Stimulated activated CD4-positive, alpha-beta T cell treated with anti-CD3 and anti-CD28 coated beads, TNF-alpha, amount 100 ng/mL, for 1 hour (primary cell): ENCODE measurements at places on chromosomes 3 and 15.

DNA sequence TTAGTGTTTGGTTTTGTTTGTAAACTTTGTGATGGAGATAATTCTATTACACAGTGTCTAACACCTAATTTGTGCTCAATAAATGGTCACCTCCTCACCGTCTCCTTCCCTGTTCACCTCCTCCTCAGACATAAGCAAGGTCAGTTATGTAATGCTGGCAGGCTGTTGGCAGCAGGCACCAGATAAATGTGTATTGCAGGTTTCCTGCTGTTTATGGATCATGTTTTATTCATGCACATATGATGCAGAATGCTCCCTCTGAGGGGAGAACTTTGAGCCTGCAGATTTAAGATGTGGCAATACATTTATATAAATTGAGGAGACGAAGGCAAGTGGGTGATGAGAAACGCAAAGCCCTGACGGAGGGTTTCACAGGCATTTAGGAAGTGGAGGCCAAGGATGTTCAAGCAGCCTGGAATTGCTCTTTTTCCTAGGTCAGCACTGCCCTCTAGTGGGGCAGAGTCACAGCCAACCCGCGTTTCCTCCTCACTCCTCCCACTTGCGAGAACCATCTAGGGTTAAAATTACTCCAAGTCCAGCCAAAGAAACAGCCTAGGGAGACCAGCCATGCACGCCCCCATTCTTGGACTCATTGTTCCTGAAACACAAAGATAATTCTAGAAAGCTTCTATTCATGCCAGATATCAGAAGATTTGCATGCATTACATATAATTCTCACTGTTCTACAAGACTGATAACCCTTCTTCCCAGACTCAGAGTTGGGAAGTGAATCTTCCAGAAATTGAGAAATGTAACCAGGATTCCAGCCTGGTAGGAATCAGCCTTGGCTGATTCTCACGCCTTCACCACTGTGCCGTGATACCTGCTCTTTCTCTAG, 228.7 kb downstream of the SLCO3A1 start:
- DNase-seq, result peak; percentile 35

DNA sequence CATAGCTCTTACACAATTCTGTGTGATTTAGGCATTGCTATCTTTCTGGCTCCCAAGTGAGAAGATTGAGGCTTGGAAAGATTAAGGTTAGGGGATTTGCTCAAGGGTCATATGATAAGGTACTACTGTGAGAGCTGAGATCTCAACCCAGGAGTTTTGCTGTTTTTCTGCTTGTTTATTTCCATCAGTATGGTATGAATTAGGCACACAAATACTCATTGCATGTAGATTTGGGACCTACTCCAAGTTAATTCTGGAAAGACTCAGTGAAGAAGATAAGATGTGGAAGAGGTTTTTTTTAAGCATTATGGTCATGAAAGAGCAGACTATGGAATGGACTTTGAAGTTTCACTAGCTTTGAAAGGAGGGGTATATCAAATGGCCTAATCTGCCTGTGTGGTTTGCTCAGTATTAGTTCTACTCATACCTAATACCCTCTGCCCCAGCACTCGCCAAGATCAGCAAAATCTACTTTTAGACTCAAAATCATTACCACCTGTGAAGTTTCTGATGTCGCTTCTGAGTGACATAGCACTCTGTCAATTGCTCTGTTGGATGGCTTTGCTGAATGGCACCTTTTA, 12.5 kb downstream of the MBNL1 start:
- DNase-seq, result no peak

DNA sequence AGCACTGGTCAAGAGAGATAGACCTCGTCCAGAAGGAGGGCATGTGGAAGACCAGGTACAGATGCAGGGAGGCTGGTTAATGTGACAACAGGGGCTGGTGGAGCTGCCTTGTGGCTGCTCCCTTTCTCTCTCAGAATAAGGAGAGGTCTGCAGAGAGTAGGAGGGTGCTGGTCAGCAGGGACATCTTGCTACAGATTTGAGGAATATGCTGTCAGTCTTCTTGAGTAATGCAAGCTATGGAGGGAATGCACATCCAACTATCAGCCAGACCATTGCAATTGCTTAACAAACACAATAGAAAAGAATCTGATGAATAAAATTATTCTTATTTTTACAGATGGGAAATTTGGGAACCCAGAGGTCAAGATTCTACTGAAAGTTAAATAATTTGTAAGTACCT, 20.3 kb upstream of the SIAH2 start:
- DNase-seq, result no peak

- DNase-seq, result no peak
Measured at GRCh38 chr3:146449076-146449475, 20.3 kb downstream of the PLSCR2 start.

GRCh38 chr3:58333206-58334012, 717 bp downstream of the PXK start:
- DNase-seq, result no peak

- no peak for DNase-seq
Measured at GRCh38 chr15:85318048-85318731, 62.2 kb upstream of the AKAP13 start.

DNA sequence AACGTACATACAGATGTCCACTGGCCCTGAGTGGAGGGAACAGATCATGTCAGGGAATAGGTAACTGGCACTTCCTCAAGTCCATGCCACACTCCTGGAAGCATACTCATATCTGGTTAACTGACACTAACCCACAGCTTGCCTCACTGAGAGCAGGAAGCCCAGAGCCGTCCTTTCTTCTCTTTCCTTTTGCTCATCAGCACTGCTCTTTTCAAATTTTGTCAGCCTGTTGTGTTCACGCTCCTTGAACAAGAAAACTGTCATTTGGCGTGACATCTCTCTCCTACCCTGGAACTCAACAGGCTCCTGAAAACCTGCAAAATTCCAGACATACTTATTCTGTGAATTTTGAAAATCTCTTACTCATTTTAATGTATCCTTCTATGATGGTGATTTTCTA, 360.2 kb downstream of the MAGI1 start:
- no peak for DNase-seq

DNA sequence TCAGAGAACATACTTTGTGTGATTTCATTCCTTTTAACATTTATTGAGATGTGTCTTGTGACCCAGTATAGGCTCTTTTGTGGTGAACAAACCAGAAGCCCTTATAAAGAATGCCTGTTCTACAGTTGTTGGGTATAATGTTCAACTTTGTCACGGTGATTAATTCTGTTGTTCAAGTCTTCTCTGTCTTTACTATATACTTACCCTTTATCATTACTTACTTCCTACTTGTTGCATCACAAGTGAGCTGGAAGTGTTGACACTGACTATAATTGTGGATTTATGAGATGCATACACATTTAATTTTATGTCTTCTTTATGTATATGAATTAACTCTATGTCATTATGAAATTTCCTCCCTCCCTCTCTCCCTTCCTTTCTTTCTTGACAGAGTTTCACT, 59.7 kb upstream of the TBL1XR1 start:
- no peak for DNase-seq

DNA sequence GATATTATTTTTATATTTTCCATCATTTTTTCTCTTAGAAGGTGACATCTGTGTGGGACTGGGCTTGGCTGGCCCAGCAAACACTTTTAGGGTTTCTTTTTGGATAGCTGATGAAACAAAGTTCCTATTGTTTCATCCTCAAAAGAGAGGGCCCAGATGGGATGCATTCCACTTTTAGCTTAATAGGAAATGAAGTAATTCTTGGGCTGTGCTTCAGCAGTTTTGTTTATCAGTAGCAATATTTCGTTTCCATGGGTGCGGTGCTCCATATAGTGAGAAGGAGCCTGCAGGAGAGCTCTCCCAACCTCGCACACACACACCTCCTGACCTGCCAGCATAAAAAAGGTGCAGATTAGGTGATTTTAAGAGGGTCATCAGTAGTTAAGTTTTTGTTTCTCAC, 147.5 kb downstream of the AKAP13 start:
- no peak for DNase-seq

GRCh38 chr15:95410757-95411156, 919.7 kb upstream of the NR2F2 start:
- no peak for DNase-seq

- no peak for DNase-seq
Measured at GRCh38 chr3:175397372-175397771, 538.2 kb downstream of the NAALADL2 start.

- no peak for DNase-seq
Measured at GRCh38 chr15:100890850-100891249, 11.2 kb downstream of the ALDH1A3 start.

DNA sequence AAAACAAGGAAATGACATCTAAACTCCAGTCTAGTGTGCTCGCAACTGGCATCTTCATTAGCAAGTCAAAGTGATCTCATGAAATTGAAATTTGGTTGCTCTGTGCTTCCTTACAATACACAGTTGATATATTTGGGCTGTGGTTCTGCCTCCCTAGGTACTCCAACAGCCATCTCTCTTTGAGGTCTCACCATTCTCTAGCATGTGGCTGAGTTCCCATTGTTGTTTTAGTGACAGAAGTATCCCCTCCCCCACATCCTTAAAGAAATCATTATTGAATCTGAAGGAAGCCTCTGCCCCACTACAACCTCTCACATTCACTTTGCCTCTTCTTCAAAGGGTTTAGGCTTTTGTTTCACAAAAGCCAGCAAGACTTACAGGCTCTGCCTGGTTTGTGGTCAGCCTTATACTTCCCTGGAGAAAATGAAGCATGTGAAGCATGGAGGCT, 516.5 kb downstream of the NLGN1 start:
- DNase-seq, result no peak

GRCh38 chr15:38171973-38172372, 80.7 kb upstream of the SPRED1 start:
- no peak for DNase-seq

DNA sequence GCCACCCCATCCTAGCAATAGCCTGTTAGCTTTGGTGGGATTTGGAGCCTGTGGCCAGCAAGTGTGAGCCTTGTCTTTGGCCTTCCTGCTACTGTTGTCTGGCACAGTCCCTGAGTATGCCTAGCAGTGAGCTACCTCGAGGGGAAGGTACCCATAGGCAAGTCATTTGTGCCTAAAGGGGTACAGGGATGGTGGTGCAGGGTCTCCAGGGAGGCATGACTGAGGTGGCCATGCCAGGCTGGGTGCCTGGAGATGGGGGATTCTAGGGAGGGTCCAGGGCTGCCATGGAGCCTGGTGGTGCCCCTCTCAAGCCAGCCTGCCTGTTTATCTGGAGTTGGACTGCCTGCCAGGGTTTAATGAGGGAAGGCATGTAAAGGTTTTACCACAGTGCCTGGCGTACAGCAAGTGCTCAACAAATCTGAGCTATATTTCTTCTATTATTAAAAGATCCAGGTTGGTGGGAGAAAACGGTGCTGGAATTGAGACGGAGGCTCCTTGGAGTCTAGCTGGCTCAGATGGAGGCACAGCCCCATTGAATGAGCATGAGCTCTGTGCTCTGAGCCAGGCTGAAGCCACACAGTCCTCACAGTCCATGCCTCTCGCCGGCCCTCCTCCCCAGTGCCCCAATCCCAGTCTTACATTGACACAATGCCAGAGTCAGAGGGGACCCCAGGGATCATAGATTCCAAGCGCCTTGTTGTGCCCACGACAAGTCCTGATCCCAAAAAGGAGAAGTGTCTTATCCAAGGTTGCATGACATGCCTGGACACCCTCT, 76.2 kb downstream of the CORO2B start:
- no peak for DNase-seq

DNA sequence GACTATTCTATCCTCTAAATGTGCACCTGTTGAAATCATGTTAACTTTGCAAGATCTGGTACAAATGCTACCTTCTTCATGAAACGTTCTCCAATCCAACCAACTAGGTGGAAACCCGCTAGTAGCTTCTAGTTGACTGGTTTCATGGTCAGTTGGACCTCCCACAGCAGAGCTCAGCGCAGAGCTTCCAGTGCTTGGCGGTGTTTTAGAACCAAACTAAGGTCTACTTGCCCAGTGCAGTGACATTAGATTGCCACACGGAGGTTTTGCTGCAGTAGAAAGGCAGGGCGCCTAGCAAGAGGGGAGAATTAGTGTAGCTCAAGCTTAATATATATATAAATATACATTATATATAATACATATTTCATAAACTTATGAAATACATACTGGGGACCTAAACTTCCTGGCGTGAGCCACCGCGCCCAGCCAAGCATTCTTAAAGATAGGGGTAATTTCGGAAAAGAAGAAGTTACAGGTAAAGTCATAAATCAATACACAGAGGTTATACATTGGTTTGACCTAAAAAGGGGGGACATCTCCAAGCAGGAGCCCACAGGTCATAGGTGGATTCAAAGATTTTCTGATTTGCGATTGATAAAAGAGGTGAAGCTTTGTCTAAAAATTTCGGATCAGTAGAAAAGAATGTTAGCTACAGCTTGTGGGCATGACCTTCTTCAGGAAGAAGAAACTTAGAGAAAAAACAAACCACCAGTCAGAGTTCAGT, 2.1 kb upstream of the OXSR1 start:
- DNase-seq, result no peak

- DNase-seq, result no peak
Measured at GRCh38 chr3:56573501-56573900, 16.5 kb downstream of the CCDC66 start.

DNA sequence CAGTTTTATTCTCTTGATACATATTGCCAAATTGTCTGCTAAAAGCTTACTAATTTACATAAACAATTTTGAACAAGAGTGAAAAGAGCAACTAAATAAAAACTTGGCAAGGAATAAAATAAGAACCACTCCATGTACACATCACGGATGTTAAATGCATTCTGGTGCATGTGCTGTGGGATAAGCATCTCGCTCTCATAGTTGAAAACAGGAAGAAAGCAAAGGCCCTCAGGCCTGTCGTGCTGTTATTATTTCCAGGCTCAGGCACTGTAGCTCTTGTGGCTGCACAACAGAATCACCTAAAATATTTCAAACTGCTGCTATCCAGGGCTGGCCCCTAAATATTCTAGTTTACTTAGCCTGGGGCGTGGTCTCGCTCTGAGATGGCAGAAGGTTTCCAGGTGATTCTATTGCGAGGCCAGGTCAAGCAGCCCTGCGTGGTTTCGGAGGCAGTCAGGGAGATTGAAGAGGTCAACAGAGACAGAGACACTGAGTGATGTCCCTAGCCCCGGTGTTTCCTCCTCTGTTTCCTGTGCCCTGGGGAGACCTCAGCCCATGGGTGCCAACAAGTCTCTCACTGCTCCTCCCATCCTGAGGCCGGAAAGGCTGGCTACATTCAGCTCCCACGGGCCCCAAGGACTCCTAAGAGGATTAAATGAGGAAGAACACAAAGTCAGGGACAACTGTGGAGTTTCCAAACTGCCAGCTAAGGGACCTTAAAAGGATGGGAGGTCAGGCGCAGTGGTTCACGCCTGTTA, 18.2 kb upstream of the PDIA5 start:
- DNase-seq, result no peak

DNA sequence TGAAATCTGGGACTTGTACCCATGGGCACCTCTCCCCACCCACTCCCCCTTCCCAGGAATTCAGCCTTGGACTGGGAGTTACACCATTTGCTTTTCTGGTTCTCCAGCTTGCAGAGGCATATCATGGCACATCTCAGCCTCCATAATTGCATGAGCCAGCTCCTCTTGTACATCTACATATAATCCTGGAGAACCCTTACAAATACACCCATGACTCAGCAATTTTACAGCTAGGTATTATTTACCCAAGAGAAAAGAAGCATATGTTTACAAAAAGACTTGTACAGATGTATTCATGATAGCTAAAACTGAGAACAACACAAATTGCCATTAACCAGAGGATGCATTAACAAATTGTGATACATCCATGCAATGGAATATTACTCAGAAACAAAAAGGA, 58.4 kb downstream of the RPLP1 start:
- DNase-seq, result no peak

- no peak for DNase-seq
Measured at GRCh38 chr3:112355307-112355687, 22.3 kb downstream of the CD200 start.

GRCh38 chr15:70281811-70282307, 184.1 kb upstream of the TLE3 start:
- no peak for DNase-seq
